Daoy (cell line): ENCODE measurements at places on chromosomes 3 and 15. TPM values are rescaled to one million over a fixed set of nuclear protein-coding genes. Genes with fewer than 3 reads are reported as not detected.

DNA sequence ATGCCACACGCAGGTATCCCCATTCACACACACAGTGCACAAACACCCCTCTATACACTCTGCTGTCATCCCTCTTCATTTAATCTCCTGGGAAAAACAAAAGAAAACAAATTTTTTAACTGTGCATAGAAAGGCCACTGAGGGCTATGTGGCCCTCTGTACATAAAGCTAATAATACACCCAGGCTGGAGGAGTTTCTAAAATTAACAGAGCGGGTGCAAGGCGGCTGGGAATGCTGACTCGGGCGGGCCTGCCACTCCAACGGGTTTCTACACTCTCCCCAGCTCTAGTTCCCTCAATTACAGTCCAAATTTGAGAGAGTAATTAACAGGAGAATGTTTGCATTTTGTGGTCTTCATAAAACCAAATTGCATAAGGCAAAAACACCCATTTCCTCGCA is 23.1 kb downstream of the HCN4 start:
- DNase-seq: no peak

GRCh38 chr3:129027544-129027880 is 26.4 kb downstream of the EFCC1 start:
- no peak for DNase-seq

CPLX3 gene
- not detected in 2 replicates for total RNA-seq

MEF2A gene
- 24.2 and 32.1 TPM in 2 replicates for total RNA-seq

- no peak for DNase-seq
Observed at GRCh38 chr15:55222588-55222987, 25.8 kb upstream of the RSL24D1 start.
